ENCODE measurements at places on chromosomes 12 and 14.

- DNase-seq: no peak
Measured at GRCh38 chr14:100899884-100900771, 3.4 kb downstream of the RTL1 start.

- DNase-seq: no peak
Measured at GRCh38 chr12:89162589-89163261, 189.6 kb downstream of the DUSP6 start.

DNA sequence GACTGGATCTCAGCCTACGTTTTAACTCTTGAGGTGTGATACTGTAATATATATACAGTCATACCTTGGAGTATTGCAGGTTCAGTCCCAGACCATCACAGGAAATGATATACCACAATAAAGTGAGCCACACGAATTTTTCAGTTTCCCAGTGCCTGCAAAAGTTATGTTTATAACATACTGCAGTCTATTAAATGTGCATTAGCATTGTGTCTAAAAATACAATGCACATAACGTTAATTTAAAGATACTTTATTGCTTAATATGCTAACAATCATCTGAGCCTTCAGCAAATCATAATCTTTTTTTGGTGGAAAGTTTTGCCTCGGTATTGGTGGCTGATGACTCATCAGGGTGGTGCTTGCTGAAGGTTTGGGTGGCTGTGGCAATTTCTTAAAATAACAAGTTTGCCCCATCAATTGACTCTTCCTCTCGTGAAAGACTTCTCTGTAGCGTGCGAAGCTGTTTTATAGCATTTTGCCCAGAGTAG lies 18.9 kb downstream of the PYROXD1 start:
- peak; percentile 70 for DNase-seq

- peak; percentile 81 for DNase-seq
Measured at GRCh38 chr14:100056964-100057795, 8.0 kb upstream of the EVL start.

DNA sequence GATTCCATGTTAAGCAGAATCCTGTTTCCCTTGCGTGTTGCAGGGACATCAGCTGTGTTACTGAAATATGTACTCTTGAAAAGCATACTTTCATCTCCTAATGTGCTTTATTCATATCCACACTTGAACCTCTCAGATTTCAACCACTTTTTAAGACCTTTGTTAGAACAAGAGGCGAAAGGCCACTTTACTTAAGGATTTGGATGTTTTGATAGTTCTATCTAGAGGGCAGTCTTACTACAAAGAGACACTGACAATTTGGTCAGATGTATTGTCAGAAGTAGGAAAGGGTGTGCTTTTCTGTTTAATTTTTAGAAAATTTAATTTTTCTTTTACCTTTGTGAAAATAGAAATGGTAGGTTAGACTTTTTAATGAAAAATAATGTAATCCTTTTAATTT lies 267.9 kb downstream of the TMTC2 start:
- no peak for DNase-seq

DNA sequence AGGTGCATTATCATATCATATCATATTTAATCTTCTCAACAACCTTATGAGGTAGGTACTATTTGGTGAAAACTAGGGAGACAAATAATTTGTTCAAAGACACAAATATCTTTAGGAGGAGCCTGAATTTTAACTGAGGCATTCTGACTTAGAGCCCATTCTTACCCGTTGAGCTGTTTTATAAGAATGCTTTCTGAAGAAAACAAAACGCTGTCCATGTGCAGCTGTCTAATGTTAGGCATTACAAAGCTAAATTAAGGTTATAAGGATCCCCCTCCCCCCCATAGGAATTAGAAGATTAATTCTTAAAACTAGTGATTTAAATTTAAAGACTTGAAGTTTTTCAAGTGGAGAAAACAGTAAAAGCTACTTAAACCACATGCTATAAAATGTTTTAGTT lies 6.4 kb downstream of the KTN1 start:
- DNase-seq: no peak

DNA sequence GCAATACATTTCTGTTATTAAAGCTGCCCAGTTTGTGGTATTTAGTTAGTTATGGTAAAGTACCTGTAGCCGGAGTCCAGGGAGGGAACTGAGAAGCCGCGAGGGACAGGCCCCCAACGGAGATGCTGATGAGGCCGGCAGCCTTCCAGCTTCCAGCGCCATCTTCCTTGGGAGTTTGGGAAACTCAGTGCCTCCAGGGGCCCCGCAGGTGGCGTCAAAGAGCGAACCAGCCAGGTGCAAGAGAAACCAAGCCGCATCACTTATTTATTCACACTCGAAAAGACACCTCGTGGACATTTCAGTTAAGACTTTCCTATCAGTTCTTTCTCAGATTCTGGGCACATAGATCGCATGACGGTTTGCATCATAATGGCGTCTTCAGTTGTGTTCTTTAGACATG lies 216.6 kb downstream of the GLT1D1 start:
- DNase-seq: no peak

DNA sequence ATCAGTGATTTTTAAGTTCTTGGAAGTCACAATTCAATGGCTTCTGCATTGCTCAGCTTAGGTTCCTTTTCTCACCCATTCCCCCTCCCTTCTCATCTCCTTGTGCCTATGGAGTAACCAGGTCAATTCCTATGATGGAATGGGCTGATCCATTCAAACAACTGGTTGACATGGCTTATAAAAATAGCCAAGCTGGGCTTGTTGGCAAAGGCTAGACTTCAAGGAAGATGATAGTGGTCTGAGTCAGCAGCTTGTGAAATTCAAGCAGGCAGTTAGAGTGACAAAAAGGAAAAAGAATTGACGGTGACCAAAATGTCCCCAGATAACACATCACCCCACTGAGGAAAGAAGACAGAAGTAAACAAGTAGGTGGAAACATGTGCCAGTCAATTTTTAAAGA lies 119.9 kb upstream of the PCED1B start:
- no peak for DNase-seq

DNA sequence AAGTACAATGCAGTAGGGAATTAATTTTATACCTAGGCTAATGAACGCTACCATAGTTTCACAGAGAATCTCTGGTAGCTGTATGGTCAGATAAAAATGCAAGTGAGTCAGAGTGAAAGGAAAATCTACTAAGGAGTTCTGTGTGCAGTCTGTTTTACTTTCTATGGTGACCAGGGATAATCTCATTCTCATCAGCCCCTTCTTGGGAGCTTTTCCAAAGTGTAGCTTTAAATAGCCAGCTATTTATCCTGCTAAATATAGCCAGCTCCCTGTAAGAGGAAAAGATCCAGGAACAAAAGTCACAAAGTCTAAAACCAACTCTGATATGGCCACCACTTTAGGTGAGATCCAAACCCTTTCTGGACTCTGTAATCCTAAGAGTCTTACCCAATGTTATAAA lies 75.5 kb downstream of the TMEM116 start:
- no peak for DNase-seq

- no peak for DNase-seq
Measured at GRCh38 chr14:41662780-41663472, 56.2 kb downstream of the LRFN5 start.

DNA sequence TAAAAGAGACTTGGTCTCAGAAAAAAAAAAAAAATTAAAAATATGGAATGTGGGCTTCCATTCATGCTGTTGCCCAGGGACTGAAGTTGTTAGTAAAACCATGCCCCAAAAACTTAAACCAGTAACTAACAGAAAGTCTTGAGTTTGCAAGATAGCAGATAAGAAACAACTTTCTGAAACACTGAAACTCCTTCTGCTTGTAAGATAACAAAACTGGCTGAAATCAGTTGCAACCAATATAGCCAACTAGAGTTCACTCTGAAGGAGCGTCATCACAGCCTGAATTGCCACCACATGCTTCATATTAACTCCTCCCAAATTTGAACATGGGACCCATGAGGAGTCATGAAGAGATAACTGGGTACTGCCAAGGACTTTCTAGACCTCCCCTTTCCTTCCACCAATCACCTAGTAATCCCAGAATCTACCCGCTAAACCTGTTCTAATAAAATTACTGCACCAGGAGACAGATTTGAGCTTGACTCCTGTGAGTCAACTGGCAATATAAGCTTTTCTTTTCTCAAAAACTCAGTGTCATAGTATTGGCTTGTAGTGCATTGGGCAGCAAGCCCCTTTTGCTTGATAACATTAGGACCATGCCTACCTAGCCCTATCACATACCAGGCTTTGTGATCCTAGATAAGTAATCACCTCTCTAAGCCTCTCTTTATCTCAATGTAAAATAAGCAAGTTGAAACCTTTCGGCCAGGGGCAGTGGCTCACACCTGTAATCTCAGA lies 53.6 kb downstream of the R3HDM2 start:
- DNase-seq: no peak

GRCh38 chr14:38929416-38929815 lies 173.6 kb downstream of the SEC23A start:
- no peak for DNase-seq

DNA sequence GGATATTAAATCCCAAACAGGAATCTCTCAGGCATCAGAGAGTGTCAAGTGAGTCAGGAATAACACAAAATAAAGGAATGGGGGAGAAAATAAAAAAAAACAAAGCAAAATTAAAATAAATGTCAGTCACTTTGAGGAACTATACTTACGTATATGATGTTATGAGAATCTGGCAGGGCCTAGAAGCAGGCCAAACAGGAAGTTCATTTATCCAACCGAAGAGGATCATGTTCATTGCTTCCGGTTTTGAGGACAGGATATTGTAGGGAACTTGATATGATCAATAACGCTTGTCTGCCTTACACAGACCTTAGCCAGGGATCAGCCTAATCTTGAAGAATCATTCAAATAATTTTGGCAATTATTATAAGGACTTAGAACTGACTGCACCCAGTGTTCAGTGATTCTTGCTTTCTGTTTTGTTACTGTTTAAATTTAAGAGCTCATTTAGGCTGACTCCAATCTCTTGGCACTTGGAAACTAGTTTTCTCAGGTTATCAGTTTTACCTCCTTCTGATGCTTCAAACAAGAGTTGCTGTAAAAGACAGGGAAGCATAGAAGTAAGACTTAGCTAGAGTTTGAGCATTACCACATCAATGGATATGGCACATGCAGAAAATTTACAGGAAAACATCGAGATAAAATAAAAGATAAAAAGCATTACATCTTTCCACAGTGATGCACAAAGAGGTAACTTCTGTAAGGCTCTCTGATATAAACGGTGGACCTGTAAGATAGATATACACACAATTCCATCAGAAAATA lies 53.4 kb downstream of the ZFC3H1 start:
- peak; percentile 29 for DNase-seq

- no peak for DNase-seq
Measured at GRCh38 chr14:86722612-86723253, 1192.8 kb downstream of the FLRT2 start.

DNA sequence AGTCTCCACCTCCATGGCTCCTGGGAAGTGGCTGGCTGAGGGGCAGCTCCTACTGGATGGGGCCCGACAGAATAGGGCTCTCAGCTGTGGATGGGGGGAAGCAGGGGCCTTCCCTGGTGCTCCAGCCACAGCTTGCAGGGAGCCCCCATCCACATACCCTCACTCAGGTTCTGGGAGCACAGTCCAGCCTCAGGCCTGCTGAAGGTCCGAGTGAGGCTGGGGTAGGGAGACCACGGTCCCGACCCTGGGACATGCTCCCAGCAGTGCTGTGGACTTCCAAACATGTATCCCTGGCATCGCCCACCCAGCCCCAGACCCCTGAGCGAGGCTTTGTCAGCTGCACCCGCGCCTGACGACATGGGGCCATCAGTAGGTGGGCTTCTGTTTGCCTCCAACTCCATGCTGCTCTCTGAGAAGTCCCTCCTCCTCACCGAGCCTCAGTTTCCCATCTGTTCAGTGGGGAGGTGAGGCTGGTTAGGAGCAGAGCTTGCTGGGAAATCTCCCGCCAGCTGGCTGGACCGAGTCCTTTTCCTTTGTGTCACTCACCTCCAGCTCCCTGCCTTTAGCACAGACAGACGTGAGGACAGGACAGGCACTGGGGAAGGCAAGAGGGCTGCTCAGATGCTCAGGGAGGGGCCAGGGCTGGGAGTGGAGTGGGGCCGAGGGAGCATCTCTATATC lies 9.1 kb upstream of the ATG101 start:
- DNase-seq: no peak

GRCh38 chr12:120668868-120669840 lies 17.8 kb upstream of the MLEC start:
- DNase-seq: no peak

DNA sequence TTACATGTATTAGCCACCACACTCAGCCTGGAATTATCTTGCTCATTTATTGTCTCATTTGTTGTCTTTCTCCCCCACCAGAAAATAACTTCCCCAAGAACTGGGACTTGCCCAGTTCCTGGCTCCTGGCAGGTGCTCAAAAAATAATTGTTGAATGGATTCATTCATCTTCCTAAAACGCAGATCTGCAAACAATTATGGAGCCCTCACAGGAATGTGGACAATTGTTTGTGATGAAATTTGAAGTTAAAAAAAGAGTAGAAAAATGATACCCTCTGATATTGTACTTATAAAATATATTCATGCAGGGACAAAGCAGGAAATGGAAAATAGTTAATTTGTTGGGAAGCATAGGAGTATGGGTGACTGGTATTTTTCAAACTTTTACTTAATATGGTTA lies 60.7 kb upstream of the MAP1LC3B2 start:
- DNase-seq: no peak

- DNase-seq: no peak
Measured at GRCh38 chr12:77722536-77722935, 108.2 kb upstream of the NAV3 start.

DNA sequence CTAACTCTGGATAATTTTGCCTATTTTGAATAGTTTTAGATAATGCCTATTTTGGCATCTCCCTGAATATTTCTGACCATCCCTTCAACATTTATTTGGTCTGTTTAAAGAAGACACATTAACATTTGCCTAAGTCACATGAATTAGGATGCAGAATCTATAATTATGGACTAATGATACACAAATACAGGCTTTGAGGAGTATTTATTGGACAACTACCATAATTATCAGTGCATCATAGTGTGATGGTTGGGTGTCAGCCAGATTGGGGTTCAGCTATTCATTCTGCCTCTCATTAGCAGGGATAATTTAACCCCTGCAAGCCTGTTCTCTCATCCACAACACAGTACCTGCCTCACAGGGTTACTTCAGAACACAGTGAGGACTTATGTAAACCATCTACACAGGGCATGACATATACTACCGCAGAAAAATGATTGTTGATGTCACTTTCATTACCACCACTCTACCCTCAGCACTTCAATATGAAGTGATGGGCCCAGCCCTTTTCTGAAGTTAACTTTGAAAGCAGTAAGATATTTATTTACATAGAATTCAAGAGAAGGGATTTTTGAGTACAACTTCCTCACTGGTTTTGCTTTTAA lies 14.4 kb downstream of the PRKCH start:
- peak; percentile 83 for DNase-seq

- peak; percentile 54 for DNase-seq
Measured at GRCh38 chr14:50560931-50561285, 963 bp downstream of the ATL1 start.

- DNase-seq: no peak
Measured at GRCh38 chr12:131683266-131684014, 27.4 kb upstream of the SFSWAP start.
